ENCODE measurements at places on chromosomes 1 and 21. TPM values are rescaled to one million over a fixed set of nuclear protein-coding genes. Genes with fewer than 3 reads are reported as not detected.

DNA sequence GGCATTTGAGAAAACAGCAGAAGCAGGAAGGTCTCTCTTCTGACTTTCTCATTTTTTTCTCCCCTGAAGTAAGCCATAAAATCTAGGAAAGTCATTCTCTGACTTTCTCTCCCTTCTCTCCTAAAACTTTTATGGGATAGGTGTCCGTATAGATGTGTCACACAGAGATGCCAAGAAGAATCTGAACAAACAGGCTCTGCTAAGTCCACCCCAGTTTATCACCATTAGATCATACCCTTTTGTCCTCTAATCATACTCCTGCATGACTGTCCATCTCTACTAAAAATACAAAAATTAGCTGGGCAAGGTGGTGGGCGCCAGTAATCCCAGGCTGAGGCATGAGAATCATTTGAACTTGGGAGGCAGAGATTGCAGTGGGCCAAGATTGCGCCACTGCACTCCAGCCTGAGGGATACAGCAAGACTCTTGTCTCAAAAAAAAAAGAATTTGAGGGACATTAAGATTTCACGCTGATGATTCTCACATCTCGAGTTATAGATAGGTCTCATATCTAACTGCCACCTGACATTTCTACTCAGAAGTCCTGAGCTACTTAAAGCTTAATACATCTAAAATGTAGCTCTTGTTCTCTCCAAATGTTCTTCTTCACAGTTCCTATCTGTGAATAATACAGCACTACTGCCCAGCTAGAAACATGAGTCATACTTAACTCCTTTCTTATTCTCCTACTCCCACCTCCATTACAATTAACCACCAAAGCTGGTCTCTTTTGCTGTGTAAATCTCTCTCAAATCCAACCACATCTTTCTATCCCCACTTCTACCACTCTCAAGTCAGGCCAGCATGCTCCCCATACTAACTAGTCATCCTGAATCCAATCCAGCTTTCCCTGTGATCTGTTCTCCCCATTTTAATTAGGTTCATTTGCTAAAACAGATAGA lies 47.7 kb downstream of the ZNF644 start:
- H3K36me3 ChIP-seq = no peaks in the 10 kb centered on the region
- H3K27me3 ChIP-seq = no peaks in the 10 kb centered on the region
- no peak overlapping the region for H3K4me3 ChIP-seq
- H3K27ac ChIP-seq = no peak overlapping the region
- DNase-seq = no peak

DNA sequence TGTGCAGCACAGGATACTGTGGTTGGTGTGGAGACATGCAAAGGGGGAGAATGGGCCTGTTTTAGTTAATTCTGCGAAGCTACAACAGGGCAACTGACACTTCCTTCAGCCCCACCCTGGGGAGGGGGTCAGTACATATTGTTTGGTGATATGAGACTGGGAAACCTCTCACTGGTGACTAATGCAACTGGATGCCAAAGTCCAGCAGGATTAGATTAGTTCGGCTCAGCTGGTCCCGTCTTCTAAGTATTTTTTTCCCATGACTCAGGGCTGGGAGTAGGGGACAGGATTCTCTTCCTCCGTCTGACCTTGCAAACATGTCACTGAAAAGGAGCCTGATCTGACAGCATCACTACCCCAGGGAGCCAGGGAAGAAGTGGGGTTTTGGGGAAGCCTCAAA lies 43.0 kb downstream of the PLXNA2 start:
- H3K36me3 ChIP-seq = no peaks in the 10 kb centered on the region
- peaks cover 61% of the 10 kb centered on the region for H3K4me1 ChIP-seq
- H3K27ac ChIP-seq = no peak overlapping the region
- no peaks in the 10 kb centered on the region for H3K27me3 ChIP-seq

ORC1 gene
- 47.4 TPM for total RNA-seq

GRCh38 chr1:206506405-206507283 lies 687 bp upstream of the RASSF5 start:
- peaks cover under 1% of the 10 kb centered on the region for H3K4me1 ChIP-seq
- peak overlapping the region; percentile 63 for H3K4me3 ChIP-seq
- DNase-seq = peak; percentile 45
- peaks cover 97% of the 10 kb centered on the region for H3K27me3 ChIP-seq

GRCh38 chr1:113542221-113542701 lies 151.9 kb downstream of the MAGI3 start:
- no peak overlapping the region for H3K4me3 ChIP-seq
- no peaks in the 10 kb centered on the region for H3K27me3 ChIP-seq
- no peaks in the 10 kb centered on the region for H3K4me1 ChIP-seq
- no peaks in the 10 kb centered on the region for H3K36me3 ChIP-seq

DNA sequence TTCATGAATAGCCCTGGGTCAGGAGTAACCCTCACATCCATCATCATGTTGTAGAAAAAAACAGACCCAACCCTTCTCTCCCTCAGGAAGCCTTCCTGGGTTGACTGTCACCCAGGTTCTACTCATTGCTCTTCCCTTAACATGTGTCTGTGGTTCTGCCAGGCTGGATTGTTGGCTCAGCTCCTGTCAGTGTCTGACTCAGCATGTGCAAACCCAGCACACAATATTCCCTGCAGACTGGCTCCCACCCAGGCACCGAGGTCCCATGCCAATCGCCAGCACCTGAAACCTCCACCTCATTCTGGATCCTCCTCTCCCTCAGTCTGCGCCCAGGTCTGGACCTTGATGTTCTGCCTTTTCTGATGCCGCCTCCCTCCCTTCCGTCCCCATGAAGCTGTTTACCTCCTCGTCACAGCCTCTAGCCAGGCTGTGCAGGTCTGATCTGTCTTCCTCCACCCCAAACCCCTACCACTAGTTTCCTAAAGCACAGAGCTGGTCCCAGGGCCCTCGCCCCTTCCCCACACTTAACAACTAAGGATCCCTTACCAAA lies 4.3 kb upstream of the S100A8 start:
- no peaks in the 10 kb centered on the region for H3K36me3 ChIP-seq
- no peaks in the 10 kb centered on the region for H3K4me1 ChIP-seq
- H3K27me3 ChIP-seq = no peaks in the 10 kb centered on the region
- no peak for DNase-seq
- no peak overlapping the region for H3K4me3 ChIP-seq

CAMK2N1 gene
- total RNA-seq = 6.0 TPM

GRCh38 chr1:228311091-228311490 lies 95.5 kb downstream of the TRIM11 start:
- H3K4me3 ChIP-seq = no peak overlapping the region
- no peaks in the 10 kb centered on the region for H3K4me1 ChIP-seq
- DNase-seq = no peak
- no peaks in the 10 kb centered on the region for H3K36me3 ChIP-seq
- H3K27ac ChIP-seq = no peak overlapping the region

PPIAL4G gene
- total RNA-seq = 0.09 TPM

- H3K4me3 ChIP-seq = no peak overlapping the region
- H3K36me3 ChIP-seq = no peaks in the 10 kb centered on the region
- peaks cover 7% of the 10 kb centered on the region for H3K4me1 ChIP-seq
- H3K27ac ChIP-seq = no peak overlapping the region
- DNase-seq = peak; percentile 35
These were observed 211.6 kb upstream of the PLXNA2 start for GRCh38 chr1:208455821-208456220.

- H3K27ac ChIP-seq = no peak overlapping the region
- peaks cover 19% of the 10 kb centered on the region for H3K4me1 ChIP-seq
- H3K27me3 ChIP-seq = peaks cover 55% of the 10 kb centered on the region
These were observed 5.9 kb downstream of the RCSD1 start for GRCh38 chr1:167635941-167636340.

DNA sequence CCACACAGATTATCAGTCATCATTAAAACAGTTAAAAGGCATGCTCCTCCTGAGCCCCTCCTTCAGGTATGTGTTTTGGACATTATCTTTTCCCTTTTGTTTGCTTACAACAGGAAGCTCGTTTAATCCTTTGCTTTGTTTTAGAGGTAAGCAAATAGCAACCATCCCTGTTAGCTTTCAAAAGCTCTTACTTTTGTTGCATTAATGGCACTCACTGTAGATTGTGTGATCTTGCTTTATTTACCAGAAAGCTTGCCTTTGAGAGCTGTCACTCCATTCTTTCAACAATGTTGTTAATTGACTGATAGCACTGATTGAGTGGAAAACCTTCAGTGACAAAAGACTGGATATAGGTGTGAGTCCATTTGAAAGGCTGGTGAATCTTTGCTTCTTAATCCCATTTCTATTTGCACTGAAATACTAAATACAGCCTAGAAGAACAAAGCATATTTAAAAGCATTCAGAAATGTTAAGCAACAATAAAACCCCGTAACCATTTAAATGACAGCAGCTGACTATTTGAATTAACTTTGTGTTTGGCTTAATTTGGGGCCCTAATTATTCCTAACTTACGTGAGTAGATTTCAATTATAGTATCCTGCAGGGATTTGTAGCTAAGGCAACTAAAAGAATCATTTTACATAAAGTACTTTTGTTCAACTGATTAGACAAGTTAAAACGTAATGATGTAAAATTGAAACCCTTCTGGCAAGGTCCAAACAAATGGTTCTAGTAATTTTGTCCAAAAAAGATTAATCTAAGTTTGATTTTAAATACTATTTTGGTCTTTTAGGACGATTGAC lies 48.3 kb downstream of the ADGRL2 start:
- H3K36me3 ChIP-seq = peaks cover 16% of the 10 kb centered on the region
- peaks cover 77% of the 10 kb centered on the region for H3K4me1 ChIP-seq
- no peaks in the 10 kb centered on the region for H3K27me3 ChIP-seq
- H3K4me3 ChIP-seq = peak overlapping the region; percentile 6
- peak overlapping the region; percentile 87 for H3K27ac ChIP-seq

DNA sequence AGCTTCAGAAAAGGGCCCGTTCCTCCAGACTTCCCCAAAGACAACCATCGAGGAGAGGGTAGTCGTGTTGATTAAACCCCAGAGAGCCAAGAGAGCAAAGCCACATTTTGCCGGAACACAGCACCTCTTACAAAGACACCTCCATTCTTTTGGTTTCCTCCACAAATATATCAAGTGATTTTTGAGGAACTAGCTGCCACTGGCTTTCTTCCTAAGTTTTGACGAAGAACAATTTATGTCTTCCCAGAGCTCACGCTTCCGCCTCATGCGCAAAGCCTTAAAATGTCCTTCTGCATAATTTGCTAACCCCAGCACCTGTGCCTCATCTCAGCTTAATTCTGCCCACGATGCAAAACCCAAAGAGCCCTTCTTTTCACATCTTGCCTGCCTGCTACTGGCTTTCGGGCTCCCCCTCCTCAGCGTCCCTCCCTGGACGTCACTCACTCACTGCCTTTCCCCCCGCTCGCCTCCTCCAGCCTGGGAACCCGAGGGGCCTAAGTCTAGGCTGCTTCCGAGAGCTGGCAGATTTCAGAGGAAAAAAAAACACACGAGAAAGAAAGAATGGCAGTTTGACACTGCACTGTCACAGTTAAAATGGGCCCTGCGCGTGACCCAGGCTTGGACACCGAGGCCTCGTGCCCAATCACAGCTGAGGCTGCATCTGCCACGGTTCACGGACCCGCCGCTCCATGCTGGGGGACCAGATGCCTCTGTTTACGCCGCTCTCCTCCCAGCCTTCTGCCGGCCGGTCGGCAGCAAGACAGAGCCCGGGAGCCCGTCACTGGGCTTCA lies 77.6 kb upstream of the IFNAR2 start:
- H3K4me1 ChIP-seq = no peaks in the 10 kb centered on the region
- no peak overlapping the region for H3K27ac ChIP-seq
- no peaks in the 10 kb centered on the region for H3K36me3 ChIP-seq
- DNase-seq = no peak
- no peaks in the 10 kb centered on the region for H3K27me3 ChIP-seq

GRCh38 chr1:2499260-2499659 lies 23.2 kb downstream of the PLCH2 start:
- H3K4me1 ChIP-seq = no peaks in the 10 kb centered on the region
- no peak overlapping the region for H3K27ac ChIP-seq
- H3K4me3 ChIP-seq = no peak overlapping the region
- no peaks in the 10 kb centered on the region for H3K36me3 ChIP-seq
- H3K27me3 ChIP-seq = no peaks in the 10 kb centered on the region

DNA sequence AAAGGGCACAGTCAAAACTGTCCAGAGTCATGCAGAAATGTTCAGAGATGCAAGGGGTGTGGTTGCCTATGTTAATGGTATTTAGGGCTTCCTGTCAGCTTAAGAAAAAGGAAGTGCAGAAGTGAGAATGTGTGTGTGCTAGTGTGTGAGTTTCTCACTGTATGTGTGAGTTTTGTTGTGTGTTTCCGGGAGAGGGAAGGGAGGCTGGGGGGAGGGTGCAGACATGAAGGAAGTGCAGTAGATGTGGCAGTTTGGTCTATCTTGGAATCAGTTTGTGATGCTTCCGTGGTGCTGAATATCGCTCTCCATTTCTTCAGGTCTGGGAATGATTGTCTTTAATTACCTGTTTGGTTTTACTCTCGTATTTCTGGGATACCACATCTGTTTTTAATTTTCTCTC lies 16.5 kb upstream of the ATP6V1G3 start:
- DNase-seq = no peak
- H3K27ac ChIP-seq = no peak overlapping the region
- H3K4me1 ChIP-seq = no peaks in the 10 kb centered on the region
- H3K27me3 ChIP-seq = no peaks in the 10 kb centered on the region
- no peak overlapping the region for H3K4me3 ChIP-seq
- no peaks in the 10 kb centered on the region for H3K36me3 ChIP-seq

OPRD1 gene
- total RNA-seq = 0.37 TPM

CELF3 gene
- total RNA-seq = 0.17 TPM

- peaks cover 11% of the 10 kb centered on the region for H3K4me1 ChIP-seq
- no peaks in the 10 kb centered on the region for H3K36me3 ChIP-seq
- H3K27ac ChIP-seq = no peak overlapping the region
- H3K4me3 ChIP-seq = no peak overlapping the region
These were observed 35.8 kb downstream of the PAX7 start for GRCh38 chr1:18666317-18666920.

GRCh38 chr1:91731815-91732214 lies 154.1 kb downstream of the TGFBR3 start:
- no peak overlapping the region for H3K27ac ChIP-seq
- DNase-seq = no peak
- peaks cover 21% of the 10 kb centered on the region for H3K4me1 ChIP-seq
- H3K4me3 ChIP-seq = no peak overlapping the region
- H3K36me3 ChIP-seq = no peaks in the 10 kb centered on the region

DNA sequence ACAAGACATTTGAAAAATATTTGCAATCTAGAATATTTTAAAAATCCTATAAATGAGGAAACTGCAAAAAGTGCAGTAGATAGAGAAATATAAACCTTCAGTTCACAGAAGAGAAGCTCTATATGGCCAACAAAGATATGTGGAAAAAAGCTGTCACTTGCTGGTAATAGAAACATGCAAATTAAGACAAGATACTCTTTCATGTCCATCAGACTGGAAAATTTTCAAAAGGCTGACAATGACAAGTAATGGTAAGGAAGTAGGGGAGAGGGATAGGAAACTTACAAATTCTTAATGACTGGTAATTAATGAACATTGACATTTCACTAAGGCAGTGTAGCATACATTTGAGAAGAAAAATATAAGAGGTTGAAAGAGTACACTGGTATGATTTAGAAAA lies 147.9 kb downstream of the MRPL39 start:
- no peak overlapping the region for H3K27ac ChIP-seq
- no peaks in the 10 kb centered on the region for H3K4me1 ChIP-seq
- no peak overlapping the region for H3K4me3 ChIP-seq
- no peaks in the 10 kb centered on the region for H3K27me3 ChIP-seq

PCP4L1 gene
- 0.69 TPM for total RNA-seq

UMODL1 gene
- 0.09 TPM for total RNA-seq
